HAP-1 (cell line): ENCODE measurements at places on chromosomes 13 and 19.

- no peak for DNase-seq
Observed at GRCh38 chr13:100130092-100130491, 41.2 kb downstream of the PCCA start.

DNA sequence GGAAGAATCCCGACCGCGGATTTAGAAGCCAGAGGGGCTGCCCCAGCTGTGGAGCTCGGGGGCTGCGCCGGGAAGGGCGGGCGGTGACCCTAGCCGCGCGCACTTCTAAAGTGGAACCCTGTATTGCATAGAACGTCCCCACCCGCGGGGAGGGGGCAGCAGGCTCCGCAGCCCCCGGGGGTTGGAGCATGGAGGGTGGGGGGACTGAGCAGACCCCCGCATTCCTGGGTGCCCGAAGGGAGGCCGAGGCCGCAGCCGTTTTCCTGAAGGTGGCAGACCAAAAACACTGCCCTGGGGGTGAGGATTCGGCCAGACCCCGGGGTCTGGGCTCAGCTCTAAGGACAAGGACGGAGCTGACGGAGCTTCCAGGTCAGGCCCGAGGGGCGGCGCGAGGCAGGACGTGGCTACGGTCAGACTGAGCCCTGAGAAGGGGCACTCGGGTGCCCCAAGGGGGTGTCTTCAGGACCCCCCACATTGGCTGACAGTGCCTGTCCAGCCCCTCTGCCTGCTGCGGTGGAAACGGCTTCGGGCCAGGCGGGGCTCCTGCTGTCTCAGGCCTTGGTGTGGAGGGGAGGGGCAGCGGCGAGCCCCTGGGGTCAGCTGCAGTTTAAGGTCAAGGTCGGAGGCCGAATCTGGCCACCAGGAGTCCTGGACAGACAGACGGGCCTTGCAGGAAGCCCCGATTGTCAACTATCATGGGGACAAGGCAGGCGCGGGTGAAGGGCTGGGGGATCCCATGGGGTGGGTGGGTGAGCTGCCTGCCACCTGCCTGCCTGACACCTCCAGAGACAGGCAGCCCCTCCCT is 12.6 kb downstream of the MKNK2 start:
- no peak for DNase-seq

GRCh38 chr13:98225036-98225940 is 48.2 kb upstream of the RNF113B start:
- no peak for DNase-seq

GRCh38 chr13:24097667-24098066 is 62.9 kb upstream of the SPATA13 start:
- no peak for DNase-seq

- DNase-seq: no peak
Observed at GRCh38 chr13:25752957-25753551, 298.8 kb downstream of the SHISA2 start.
